ENCODE measurements at places on chromosomes 13 and 19.

DNA sequence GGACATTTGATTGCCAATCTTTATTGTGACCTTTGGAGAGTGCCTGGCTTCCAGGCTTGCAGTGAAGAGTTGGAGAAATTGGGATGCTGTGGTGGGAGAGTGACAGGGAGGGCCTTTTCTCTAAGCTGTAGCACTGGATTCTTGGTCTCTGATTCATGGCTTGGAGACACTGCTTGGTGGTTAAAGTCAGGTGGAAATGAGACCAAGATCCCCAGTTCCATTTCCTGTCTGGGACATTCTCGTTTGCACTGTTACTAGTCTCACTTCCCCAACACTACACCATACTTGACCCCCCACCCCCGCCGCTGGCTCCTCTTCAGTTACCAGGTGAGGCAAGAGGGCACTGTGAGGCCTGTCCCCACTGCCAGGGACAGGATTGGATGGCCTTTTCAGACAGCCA lies 2.9 kb downstream of the SUPT5H start:
- peak; percentile 58 for DNase-seq

DNA sequence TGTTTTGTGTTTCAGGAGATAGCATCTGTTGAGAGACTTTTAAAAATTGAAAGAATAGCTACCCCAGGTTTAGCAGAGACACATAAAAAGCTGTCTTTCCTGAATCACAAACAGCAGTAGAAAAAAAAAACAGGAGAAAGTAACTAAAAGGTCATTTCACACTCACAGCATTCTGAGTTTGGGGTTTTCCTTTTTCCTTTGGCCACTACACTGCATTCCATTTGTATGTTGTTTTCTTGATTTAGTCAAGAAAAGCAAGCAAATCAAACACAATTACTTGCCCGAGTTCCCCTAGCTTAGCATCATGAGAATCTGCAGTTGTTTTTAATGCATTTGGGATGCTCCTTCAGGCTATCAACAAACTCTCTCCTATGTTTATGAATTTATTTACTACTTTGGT lies 161.0 kb downstream of the KCTD12 start:
- DNase-seq: no peak

DNA sequence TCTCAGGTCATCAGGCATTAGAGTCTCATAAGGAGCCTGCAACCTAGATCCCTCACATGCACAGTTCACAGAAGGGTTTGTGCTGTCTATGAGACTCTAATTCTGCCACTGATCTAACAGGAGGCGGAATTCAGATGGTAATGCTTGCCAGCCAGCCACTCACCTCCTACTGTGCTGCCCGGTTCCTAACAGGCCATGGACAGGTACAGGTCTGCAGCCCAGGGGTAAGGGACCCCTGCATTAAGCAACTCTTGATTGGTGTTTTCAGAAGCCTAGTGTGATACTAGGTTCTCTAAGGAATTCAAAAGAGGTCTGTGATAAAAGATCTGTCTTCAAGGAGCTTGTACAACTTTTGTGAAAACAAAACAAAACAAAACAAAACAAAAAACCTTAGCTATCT lies 31.1 kb downstream of the CAB39L start:
- DNase-seq: no peak

- no peak for DNase-seq
These were observed 145.5 kb downstream of the DLEU7 start for GRCh38 chr13:50697746-50698539.

GRCh38 chr13:75285310-75285709 lies 196.7 kb downstream of the TBC1D4 start:
- no peak for DNase-seq

- DNase-seq: no peak
These were observed 209.2 kb downstream of the KCTD12 start for GRCh38 chr13:76677043-76677442.

DNA sequence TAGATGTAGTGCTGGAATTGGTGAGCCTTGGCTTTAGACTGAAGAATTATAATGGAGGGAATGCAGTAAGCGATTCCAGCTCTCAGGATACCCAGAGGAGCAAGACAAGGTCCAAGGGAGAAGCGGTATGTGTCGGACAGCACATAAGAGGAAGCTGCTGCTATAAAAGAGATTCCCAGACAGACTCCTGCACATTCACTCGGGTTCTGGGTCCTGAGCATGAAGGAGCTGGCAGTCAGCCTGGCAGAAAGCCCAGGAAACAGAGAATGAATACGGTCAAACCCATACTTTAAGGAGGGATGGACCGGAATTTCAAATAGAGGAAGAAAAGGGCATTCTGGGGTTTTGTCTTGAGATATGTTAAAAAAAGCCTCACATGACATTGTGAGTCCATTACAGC lies 308.3 kb downstream of the DNAJC15 start:
- no peak for DNase-seq

- DNase-seq: peak; percentile 80
These were observed 17.2 kb downstream of the CRTC1 start for GRCh38 chr19:18700501-18701249.

DNA sequence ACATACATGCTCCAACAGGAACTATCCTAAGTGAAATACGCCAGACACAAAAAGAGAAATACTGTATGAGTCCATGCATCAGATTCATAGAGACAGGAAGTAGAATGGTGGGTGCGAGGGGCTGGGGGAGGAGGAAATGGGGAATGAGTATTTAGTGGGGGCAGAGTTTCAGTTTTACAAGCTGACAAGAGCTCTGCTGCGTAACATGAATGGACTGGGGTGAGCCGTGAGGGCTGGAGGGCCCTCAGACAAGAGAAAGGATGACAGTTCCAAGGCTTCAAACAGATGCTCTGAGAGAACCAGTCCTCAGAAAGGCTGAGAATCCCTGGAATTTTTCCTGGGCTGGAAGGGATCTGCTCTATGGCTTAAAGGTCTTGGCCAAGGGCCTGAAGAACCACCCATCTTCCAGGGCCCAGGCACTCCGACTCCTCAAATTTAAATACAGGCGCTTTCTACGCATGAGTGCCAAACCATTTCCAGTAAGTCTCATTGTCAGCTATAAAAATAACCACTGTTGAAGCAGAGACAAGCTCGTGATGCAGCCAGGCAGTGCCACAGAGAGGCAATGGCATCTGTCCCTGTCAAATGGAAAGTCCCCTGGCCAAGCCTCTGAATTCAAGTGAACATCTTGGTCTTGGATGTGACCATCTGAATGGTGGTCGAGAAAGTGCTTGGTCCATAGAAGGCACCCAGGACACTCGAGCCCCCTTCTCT lies 17.5 kb downstream of the KLF2 start:
- DNase-seq: no peak

- no peak for DNase-seq
These were observed 6.1 kb downstream of the OSCAR start for GRCh38 chr19:54094426-54095000.

DNA sequence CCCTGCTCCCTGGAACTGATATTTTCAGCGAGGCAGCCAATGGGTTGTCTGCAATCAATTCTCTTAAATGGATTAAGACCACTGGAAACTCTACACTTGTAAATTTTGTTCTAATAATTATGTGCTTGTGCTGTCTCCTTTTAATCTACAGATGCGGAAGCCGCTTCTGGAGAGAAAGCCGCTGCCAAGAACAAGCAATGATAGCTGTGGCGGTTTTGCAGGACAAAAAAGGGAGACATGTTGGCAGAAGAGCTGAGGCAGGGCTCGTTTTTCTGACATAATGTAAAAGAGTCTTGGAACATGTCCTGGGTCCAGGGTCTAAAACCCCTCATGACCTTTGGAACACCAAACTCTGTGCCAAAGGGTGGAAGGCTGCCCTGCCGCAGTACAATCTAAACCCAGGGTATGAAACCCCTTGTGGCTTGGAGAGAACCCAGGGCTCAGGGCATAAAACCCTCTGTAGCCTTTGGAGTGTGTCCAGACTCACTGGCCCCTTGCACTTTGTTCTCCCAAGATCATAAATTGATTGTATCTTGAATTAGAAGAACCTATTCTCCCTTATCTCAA lies 12.7 kb downstream of the ZNF417 start:
- DNase-seq: no peak

- DNase-seq: no peak
These were observed 729.0 kb downstream of the PCDH9 start for GRCh38 chr13:66501181-66501580.

GRCh38 chr13:48570216-48570828 lies 37.4 kb upstream of the RCBTB2 start:
- no peak for DNase-seq

GRCh38 chr13:106522112-106522705 lies 13.3 kb downstream of the EFNB2 start:
- DNase-seq: no peak

DNA sequence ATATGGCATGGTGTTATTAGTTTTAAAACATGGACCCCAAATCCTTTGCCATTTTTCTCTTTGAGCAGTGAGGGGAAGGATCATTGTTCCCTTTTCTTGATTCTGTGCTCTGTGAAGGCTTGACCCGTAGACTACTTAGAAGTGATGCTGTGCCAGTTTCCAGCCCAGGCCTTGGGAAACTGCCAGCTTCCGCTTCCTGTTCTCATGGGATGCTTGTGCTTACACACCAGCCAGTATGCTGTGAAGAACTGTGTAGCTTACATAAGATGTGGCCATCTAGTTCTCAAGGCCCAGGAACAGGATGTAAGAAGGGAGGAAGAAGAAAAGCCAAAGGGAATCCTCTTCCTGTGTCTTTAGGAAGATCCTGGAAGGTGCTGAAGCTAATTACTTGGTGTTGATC lies 180.9 kb downstream of the PCCA start:
- DNase-seq: peak; percentile 47

GRCh38 chr19:40217934-40218890 lies at the start of gene TTC9B:
Gene TTC9B, minus strand, starts transcription at chr19:40218384. Its CDS starts 3 bp downstream, at chr19:40218381.
- peak; percentile 66 for DNase-seq

GRCh38 chr13:23722726-23723453 lies 152.7 kb downstream of the TNFRSF19 start:
- no peak for DNase-seq

DNA sequence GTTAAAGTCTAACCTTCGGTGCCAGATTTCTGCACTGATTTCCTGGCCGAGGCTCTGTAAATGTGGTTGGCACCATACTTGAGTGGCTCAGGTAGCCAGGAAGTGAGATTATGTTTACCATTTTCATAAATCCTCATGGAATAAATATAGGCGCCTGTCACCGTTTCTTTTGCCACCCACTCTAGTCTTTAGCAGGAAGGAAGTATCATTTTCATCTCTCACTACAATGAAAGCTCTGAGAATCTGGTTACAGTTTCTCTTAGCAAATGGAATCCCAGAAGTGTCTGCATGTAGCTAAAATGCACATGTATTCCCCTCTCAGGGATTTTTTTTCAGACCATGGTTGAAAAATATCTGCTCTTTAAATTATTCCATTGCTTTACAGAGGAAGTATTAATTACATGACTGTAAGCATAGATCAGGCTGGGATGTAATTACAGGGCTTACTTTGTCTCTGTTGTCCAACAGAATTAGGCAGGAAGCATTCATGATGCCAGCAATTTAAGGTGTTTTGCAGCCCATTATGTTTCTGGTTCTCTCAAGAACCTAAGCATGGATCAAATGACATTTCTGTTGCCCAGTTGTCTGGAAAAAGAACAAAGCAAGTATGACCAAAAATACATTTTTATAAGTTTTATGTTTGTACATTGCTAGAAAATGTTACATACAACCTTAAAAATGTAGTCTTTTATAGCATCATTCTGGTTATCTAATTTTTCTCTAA lies 221.7 kb upstream of the SPRY2 start:
- DNase-seq: no peak

DNA sequence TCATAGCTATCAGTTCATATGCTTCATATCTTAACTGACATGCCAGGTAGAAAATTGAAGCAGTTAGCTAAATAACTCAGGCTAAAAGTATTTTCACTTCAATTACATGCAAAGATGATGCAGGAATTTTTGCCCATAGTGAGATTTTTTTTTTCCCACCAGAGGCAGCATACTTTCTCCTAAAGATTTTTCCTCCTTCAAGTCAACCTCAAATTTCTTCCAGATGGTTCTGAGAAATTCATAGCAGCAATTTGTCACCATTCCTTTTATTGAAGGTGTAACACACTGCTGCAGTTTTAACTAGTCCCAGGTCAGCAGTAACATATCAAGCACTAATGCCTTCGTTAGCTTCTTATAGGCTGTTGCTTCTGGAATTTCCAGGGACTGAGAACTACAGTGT lies 141.9 kb downstream of the SUCLA2 start:
- DNase-seq: no peak

DNA sequence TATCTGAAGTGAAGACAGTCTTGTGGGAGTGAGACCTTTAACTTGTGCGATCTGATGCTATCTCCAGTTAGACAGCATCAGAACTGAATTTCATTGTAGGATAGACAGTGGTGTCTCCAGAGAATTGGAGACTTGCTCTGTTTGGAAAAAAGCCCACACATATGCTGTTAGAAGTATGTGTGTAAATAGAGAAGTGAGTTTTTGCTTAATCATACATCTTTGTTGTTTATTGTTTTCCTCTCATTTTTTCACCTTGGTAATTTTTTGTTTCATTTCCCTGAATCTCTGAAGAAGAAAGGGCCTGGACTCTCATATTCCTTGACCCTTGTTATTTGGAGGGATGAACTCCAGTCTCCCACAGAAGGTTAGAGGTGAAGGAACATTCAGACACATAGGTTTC lies 21.8 kb downstream of the FPR3 start:
- DNase-seq: no peak

GRCh38 chr13:112670864-112671263 lies 19.0 kb upstream of the ATP11A start:
- no peak for DNase-seq

GRCh38 chr13:88840085-88840484 lies 1168.9 kb downstream of the SLITRK5 start:
- DNase-seq: peak; percentile 0

GRCh38 chr13:36530050-36530789 lies 97.9 kb downstream of the CCNA1 start:
- DNase-seq: no peak

DNA sequence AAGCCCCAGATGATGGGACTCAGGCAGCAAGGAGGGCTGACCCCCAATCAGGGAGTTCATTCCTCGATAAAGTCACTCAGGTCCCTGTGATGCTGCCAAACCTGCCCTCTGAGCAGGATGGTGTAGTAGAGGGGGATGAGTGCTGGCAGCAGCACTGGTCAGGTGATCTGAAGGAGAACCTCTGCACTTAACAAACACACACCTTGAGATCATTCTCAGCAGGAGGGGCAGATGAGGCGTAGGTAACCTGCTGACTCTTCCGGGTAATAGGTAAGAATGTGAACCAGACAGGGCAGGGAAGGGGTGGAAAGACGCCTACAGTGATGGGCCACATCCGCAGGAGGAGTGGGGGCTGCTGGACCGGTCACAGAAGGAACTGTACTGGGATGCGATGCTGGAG lies 3.2 kb downstream of the ZNF446 start:
- DNase-seq: no peak

GRCh38 chr19:3658004-3658869 lies 31.6 kb upstream of the CACTIN start:
- DNase-seq: no peak

DNA sequence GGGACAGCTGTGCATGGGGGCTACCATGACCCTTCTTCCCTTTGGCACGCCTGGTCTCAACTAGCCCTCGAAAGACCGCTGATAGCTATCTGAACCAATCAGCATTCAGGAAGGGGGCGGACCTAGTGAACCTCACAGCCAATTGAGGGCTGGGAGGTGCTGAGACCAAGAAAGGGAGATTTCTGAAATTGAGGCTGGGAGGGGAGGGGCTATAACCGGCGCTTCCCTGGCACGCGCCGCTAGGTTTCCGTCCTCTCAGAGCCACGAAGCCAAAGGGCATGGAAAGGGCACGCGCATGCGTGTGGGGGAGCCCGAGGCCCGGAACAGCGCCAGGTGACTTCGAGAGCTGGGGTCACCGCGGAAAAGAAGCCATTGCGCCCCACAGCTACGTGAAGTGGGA lies 4.2 kb upstream of the PAFAH1B3 start:
- no peak for DNase-seq

Data from Daoy (cell line).